ENCODE measurements at places on chromosomes 7 and 10.
A peak's percentile ranks its signal among the peaks of the same experiment; 100 is the strongest.

DNA sequence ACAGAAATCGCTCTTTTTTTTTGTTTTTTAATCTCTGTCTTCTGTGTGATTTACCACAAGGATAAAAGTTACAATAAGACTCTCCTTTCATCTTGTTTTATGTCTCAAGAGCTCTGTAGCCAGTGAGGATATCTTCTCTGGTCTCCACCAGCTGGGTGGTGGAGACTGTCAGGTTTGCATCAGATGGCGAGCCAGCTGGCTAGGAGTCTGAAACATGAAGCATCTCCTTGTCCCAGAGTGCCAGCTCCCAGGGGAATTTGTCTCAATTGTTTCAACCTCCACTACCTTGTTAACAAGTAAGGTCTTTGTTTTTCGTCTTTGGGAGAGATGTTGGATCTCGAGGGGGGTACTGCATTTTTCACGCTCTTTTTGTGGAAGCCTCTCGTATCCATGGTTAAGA lies 47.3 kb downstream of the FRMPD2 start:
- peaks cover 8% of the 10 kb centered on the region for H3K27me3 ChIP-seq
- H3K36me3 ChIP-seq: no peaks in the 10 kb centered on the region
- DNase-seq: no peak
- H3K4me3 ChIP-seq: no peak overlapping the region
- peaks cover 5% of the 10 kb centered on the region for H3K4me1 ChIP-seq

DNA sequence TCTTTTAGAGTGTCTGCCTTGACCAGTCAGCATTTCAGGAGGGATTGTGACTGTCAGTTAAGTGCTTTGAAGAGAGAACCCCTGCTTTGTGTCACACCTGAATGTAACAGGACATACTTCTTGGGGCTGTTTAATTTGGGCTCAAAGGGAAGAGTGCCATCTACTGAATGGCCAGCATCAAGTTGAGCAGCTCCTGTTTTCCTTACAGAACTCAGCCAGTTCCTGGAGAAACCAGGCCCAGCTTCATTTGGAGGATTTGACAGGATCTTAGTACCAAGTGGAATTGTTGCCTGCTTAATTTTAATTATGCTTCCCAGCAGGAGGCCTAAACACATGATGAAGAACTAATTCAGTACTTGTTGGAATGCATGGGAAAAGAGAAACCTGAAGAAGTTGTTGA lies 8.3 kb downstream of the ADD3 start:
- no peak overlapping the region for H3K4me3 ChIP-seq
- DNase-seq: no peak
- H3K4me1 ChIP-seq: peaks cover 32% of the 10 kb centered on the region
- no peaks in the 10 kb centered on the region for H3K27me3 ChIP-seq
- H3K36me3 ChIP-seq: peaks cover 2% of the 10 kb centered on the region

- peak overlapping the region; percentile 59 for H3K27ac ChIP-seq
- H3K36me3 ChIP-seq: no peaks in the 10 kb centered on the region
- H3K4me3 ChIP-seq: peak overlapping the region; percentile 31
- DNase-seq: peak; percentile 47
- peaks cover 9% of the 10 kb centered on the region for H3K4me1 ChIP-seq
Observed at GRCh38 chr7:44145969-44146911, 5.1 kb upstream of the MYL7 start.

- no peak for DNase-seq
- H3K27ac ChIP-seq: peak overlapping the region; percentile 47
- H3K36me3 ChIP-seq: no peaks in the 10 kb centered on the region
Observed at GRCh38 chr10:103745341-103746247, 109.8 kb downstream of the SH3PXD2A start.

DNA sequence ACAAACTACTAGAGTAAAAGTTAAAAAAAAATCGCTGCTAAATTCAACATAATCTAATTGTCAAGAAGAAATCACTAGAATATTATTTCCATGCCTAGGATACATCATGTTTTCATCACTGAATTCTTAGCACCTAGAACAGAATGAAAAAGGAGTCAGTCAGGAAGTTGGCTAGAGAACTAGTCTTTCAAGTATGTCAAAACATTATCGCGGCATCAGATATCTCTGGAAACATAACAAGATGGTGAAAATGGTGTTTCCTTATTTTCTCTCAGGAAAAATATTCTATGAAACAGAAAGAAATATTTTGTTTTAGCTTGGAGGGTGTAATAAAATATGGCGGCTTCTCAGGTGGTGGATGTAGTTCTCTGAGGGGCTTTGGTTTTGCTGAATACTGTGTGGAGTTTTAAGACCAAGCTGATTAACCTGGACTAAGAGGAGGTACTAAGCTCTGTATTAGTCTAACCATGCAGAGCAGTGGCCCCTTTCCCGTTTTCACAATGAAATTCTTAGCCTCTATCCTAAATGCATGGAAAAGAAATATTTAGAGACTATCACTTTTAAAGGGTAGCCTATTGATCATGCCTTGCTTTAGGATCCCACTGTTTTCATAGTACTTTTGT lies 205.6 kb downstream of the MDFIC start:
- H3K4me1 ChIP-seq: peaks cover 2% of the 10 kb centered on the region
- H3K36me3 ChIP-seq: no peaks in the 10 kb centered on the region
- no peak for DNase-seq
- H3K27ac ChIP-seq: no peak overlapping the region

Measured in progenitor cell of endocrine pancreas (in vitro differentiated cells).